ENCODE measurements at places on chromosomes 12 and 14.

- DNase-seq, result no peak
These were observed 1.3 kb downstream of the FGD6 start for GRCh38 chr12:95215949-95216348.

DNA sequence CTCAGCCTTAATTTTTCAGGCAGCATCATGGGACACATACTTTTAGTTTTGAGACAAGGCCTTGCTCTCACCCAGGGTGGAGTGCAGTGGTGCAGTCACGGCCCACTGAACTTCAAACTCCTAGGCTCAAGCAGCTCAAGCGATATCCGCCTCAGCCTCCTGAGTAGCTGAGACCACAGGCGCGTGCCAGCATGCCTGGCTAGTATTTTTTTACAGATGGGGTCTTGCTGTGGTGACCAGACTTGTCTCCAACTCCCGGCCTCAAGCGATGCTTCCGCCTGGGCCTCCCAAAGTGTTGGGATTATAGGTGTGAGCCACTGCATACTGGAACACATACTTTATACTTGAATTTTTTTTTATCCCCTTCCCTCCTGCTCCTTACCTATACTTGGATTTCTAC lies 2.8 kb downstream of the RDH5 start:
- DNase-seq, result no peak

DNA sequence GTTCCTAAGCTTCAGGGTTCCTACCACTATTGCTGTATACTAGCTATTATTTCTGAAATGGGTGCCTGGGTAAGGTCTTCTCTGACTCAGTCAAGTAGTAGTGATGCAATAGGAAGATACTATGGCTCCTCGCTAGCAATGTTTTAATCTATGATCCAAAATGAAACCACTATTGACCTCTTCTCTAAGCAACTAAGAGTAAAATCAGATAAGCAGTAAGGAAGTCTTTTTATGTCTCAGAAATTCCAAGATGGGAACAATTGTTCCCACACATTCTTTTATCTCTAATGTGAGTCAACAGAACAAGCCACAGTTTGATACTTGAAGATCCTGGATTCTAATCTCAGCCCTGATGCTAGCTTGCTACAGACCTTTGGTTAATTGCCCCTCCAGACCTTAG lies 45.1 kb downstream of the AREL1 start:
- DNase-seq, result no peak

DNA sequence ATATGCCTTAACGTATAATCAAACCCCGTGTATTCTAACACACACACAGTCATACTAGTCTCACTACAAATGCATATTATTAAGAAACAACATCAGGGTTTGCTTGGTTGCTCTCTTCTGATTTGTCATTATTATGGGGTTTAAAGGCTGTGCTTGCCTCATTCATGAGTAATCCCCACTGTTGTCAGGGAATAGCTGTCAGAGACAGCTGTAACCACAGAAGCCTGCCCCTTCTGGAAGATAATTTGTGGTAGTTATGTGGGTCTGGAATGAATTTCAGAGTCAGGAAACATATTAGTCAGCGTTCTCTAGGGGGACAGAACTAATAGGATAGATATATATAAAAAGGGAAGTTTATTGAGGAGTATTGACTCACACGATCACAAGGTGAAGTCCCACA lies 456.9 kb upstream of the TMEM132C start:
- DNase-seq, result no peak

- DNase-seq, result no peak
These were observed 16.4 kb downstream of the RNASE2 start for GRCh38 chr14:20971705-20972021.

- DNase-seq, result no peak
These were observed 591.2 kb downstream of the VRK1 start for GRCh38 chr14:97388408-97388807.

DNA sequence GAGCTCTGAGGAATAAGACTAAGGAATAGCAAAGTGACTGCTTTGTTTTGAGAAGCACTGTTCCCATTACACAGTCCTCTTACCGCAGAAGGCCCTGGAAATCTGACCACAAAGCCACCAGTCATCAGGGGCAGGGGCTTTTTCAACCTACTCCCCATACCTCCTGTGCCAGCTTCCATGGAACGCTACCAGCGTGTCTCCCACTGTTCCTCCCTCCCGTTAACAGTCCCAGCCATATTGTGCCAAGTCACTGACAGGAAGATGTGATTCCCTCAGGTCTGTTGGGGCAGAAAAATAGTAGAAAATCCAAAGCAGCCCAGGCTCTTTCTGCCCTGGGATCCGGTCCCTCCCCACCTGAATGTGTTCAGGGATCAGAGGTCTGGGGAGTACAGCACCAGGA lies 46.6 kb upstream of the VPS33A start:
- no peak for DNase-seq

- no peak for DNase-seq
These were observed 6.4 kb downstream of the OR6C6 start for GRCh38 chr12:55289999-55290398.

DNA sequence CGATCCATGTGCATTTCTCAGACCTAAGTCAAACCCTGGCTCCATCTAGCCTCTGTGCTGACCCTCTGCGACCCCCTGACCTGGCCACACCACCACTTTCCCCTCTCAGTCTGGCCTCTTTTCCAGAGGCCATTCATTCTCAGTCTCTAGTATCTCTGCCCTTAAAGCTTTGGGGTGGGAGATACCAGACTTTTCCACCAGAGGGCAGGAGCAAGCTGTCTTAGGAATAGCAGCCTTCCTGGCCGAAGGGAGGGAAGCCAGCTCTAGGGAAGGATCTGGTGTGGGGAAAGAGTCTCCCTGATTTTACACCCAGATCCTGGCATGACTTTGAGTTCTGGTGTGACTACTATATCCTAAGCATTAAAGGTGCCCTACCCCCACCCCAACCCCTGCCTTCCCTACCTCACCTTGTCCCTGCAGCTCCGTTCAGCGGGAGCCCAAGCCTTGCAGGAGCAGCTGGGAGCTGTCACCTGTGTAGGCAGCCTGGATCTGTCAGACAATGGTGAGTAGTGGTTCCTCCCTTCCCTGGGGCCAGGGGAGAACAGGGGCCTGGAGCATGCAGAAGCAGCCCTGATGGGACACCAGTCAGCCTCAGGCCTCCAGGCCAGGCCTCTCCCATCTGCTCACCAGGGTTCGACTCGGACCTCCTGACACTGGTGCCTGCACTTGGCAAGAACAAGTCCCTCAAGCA lies 6.6 kb downstream of the CARMIL3 start:
- no peak for DNase-seq

All from activated T-cell treated with anti-CD3 and anti-CD28 coated beads for 24 hours (primary cell).